Occipital lobe (tissue), 3 donors: ENCODE measurements at places on chromosomes 5 and 9.

- no peak for DNase-seq
These were observed 189.8 kb downstream of the C9orf50 start for GRCh38 chr9:129430940-129431643.

DNA sequence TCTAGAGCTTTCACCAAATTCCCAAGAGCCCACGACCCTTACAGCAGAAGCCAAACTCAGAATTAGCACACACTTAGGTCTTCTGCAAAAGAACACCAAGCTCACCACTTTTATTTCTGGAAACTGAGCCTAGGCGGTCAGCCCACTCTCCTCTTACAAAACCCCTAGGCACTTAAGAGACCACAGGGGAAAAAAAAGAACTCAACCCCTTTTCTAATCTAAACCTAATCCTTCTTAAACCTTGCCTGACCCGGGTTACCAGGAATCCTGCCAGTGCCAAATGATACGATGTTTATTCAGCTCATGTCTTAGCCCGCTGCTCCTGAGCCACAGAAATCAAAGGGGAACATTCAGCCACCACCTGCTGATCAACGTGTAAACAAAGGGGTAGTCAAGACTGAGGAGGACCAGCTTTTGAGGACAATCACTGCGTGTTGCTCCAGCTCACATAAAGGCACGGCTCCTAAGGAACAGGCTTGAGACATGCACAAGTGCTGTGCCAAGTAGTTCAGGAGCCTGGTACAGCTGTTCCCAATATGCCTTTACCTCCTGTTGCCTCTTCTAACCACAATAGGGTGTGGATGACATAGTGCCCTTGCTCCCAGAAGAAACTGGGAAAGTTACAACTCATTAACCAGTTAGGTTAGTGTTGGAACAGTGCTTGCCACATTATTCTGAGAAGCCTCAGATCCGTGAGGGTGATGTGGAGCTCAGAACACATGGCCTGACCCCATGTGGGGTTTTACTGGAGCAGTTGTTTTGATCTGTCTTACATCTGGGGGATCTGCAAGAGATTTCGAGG, 49.3 kb downstream of the ZFAND5 start:
- no peak for DNase-seq

GRCh38 chr9:87029905-87030304, 82.6 kb upstream of the GAS1 start:
- no peak for DNase-seq

DNA sequence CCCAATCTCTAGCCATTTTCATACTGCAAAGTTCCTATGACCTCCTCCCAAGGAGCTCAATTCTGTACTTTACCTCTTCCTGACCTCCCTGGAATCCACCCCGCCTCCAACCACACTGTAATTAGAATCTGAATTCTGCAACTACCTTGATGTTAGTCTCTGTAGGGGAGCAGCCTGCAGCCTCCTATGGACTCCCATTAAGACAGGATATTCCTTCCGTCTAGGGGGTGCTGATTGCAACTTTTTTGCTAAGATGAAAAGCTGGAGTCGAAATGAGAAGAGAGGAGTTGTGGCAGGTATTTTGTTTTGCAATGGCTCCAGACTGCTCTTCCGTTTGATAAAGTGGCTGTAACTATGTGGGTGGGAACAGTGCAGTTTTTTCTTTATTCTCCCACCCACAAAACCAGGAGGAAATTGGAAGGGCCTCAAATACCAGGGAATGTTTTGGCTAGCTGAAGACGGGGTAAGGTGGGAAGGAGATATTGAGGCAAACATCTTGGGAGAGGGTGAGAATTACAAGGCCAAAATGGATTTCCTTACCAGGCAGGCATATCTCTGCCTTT, 23.8 kb downstream of the ANXA2R start:
- no peak for DNase-seq

GRCh38 chr9:18255158-18255629, 218.8 kb upstream of the ADAMTSL1 start:
- peak; percentile 60 for DNase-seq
